ENCODE measurements at places on chromosomes 1 and 21.
A peak's percentile ranks its signal among the peaks of the same experiment; 100 is the strongest.

DNA sequence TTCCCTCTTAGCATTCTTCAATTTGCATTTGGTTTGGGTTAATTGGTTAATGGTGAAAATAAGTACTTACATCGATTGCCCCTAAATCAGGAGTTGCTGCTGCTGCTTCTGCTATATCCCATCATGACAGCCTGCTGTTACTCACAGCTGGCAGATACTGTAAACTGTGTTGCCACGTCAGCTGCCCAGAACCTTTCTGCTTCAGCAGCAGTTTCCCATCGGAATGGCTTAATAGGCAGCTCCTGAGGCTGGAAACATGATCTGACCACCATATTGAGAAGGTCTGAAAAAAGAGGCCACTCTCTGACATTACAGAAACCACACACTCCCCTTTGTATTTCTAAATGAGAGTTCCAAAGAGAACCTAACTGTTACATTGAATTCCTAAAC is 14.3 kb upstream of the SEC16B start:
- DNase-seq, result peak; percentile 8

- no peak for DNase-seq
These were observed 41.0 kb downstream of the CRYAA start for GRCh38 chr21:43209575-43210453.

GRCh38 chr1:212860713-212861581 is 2.9 kb downstream of the FLVCR1 start:
- DNase-seq, result no peak

DNA sequence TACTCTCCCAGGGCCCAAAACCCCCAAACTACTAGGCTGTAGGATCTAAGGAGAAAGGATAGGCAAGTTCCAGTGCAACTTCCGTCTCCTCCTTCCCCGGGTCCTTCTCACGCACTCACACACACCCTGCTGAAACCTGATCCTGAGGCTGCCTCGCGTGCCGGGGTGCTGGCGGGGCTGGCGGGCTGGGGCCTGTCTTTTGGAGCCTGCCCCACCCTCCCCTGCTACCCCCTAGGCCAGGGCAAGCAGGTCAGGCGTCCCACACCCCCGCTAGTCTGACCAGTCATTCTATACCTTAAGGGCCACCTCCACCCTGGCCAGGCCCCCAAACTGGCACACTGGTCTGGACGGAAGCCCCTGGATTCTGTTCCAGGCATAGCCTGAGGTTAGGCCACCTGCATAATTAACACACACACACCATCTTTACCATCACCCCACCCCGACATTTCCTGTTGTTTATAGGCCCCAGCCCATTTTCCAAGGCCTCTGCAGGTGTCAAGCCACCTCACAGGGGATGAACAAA is 48.3 kb upstream of the ARTN start:
- no peak for DNase-seq

GRCh38 chr21:42682661-42683210 is 29.3 kb downstream of the PDE9A start:
- DNase-seq, result no peak

DNA sequence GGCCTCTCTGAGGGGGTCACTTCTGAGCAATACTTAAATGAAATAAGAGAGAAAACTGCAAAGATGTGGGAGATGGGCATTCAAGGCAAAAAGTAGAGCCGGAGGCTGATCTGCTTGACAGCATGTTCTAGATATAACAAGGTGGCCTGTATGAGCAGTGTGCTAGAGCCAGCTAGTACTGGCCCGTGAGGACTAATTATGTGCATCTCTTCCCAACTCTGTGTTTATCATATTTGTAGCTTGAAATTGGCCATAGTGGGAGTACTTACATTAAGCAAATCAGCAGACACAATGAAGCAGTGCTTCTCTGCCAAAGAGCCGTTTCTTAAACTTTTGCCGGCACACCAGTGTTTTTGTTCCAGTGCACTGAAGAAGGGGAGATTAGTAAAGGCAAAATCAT is 13.1 kb upstream of the PTBP2 start:
- no peak for DNase-seq

DNA sequence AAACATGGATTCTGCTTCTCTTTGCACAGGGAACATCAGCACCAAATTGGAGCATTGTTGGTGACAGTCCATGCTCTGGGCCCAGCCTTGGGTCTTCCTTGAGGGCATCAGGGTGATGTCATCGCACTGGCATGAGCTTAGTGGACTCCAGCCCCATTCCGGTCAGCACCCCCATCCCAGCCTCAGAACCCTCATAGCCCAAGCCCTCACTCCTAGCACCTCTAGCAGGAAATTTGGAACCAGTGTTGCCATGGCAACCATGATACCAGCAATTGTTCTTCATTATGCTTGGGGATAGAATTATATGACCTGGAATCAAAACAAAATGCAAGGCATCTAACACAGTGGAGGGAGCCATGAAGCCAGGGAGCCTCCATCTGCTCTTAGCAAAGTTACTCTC is 83.1 kb downstream of the VWA5B1 start:
- DNase-seq, result no peak

Data from hypothalamus (tissue), 51 donors.